ENCODE measurements at places on chromosomes 3 and 15.
A peak's percentile ranks its signal among the peaks of the same experiment; 100 is the strongest.

DNA sequence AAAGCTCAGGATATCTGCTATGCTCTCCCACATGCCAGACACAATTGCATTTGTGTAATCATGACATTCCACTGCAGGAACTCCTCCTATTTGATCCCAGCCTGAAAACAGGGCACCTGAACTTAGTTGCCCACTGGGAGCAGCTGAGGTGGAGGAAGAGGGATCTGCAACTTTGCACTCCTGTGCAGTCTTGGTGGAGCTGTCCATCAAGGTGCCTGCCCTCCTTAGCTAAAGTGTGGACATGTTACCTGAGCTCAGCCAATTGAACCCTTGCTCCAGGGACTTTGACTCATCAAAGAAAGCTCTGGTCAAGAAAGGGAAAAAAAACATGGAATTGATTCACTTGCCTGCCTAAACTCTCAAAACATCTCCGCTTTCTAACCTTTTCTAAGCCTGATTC lies 33.3 kb upstream of the TUBGCP5 start:
- DNase-seq, result no peak

DNA sequence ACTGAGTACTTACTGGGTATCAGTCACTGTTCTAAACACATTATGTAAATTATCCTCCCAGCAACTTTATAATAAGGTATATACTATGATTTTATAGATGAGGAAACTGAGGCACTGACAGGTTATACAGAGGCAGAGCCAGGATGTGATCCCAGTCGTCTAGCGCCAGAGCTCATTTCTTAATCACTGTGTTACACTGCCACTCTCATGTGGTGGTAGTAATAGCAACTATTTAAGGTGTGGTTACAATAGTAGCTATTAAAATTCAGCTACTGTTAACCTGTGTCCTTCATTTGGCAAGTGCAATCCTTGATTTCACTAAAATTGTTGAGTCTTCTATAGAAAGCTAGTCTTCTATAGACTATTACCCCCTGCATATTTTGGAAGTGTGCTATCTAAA lies 43.1 kb upstream of the TRPC1 start:
- no peak for DNase-seq

DNA sequence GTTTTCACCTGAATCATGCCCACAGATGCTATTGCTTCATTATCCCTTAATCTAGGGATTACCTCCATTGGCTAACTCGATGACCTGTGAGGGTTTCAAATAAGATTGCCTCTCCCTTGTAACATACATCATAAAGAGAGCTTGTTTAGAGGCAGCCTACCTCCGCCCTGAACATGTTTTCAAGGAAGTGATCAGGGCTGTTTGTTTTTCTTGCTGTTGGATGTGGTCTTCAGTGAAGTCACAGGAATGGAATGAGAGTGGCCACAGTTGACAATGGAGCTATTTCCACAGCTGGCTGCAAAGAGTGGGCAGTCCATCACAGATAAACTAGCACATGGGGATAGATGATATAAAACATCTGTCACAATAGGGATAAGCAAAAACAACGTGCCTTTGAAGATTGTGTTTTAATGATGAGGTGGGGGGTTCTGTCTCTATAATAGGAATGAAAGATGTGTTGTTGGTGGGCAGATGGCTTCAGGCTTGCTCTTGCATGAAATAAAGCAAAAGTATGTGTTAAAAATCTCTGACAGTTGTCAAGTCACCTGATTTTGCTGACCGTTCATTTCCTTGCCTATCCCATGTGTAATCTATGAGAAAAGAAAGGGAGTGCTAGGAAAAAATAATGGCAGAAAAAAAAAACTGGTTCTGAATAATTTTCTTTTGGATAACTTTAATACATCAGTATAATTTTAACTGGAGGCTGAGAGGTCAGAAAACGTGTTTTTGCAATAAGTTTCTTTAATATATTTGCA lies 642.3 kb downstream of the RBMS3 start:
- DNase-seq, result no peak

DNA sequence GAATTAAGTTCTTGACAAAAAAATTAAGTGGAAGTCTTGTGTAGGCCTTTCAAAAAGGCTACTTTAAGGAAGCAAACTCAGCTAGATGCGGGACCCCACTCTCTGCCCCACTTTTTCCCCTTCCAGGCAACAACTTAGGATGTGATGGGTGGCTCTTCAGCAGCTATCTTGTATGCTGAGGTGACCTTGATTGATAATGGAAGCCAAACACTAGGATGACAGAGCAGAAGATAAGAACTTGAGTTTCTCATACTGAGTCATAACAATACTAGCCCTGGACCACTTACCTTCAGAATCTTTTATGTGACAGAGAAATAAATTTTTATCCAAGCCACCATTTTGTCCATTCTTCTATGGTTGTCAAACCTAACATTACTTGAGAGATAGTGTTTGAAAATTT lies 16.1 kb downstream of the PDCD10 start:
- DNase-seq, result no peak

GRCh38 chr3:23712656-23713559 lies 92.8 kb upstream of the UBE2E1 start:
- peak; percentile 33 for DNase-seq

DNA sequence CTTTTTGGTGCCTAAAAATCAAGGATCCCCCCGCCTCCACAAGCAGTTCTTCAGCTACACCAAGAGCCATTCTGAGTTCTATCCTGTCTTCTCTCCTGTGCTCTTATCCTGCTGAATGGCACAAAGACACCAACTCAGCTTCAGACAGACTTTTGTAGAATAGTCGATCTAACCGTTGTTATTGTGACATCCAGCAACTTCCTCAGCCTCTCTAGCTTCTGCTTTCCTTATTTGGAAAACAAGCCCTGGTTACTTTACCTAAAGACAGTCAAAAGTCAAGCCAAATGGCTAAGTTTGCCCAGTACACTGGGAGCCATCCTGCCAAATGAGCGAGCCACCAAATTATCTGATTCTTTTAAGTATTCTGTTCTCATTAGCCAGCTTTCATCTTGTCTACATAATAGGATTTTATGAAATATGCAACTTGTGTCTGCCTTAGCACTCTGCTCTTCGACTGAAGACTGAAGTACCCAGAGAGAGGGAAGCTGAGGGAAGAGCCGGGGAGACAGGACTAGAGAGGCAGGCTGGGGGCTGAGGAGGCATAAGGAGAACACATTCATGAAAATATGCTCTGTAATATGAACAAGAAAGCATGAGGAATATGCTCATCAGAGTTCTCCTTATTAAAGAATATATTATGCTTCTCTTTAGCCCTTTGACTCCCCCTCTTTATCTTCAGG lies 35.1 kb downstream of the LYZL4 start:
- no peak for DNase-seq

- DNase-seq, result no peak
Measured at GRCh38 chr3:160671231-160671630, 5.7 kb upstream of the ARL14 start.

DNA sequence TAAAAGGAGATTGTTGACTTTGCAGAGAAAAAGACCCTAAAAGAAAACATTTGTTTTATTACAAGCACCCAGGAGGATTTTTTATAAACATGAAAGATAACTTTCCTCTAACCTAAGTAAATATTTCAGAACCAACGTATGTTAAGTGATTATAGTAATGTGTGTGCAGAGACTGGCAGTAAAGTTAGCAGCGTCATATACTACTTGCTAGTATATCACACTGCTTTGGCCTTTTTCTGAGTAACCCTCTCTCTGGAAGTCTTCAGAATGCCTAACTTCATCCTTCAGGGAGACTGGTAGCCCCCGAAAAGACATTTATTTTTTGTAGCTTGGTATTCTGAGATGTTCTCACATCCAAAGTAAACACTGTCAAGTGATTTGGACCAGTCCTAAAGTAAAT lies 17.9 kb downstream of the UBE2E1 start:
- DNase-seq, result no peak

DNA sequence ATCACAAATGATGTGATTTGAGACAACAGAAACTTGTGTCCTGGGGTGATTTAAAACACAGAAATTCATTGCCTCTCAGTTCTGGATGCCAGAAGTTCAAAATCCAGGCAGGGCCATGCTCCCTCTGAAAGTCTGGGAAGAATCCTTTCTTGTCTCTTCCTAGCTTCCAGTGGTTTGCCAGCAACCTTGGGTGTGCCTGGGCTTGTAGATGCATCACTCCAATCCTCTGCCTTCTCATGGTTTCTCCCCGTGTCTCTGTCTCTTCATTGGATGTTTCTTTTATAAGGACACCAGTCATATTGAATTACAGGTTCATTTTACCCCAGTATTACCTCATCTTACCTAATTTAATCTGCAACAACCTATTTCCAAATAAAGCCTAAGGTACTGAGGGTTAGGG lies 16.7 kb downstream of the ZPLD1 start:
- DNase-seq, result no peak

DNA sequence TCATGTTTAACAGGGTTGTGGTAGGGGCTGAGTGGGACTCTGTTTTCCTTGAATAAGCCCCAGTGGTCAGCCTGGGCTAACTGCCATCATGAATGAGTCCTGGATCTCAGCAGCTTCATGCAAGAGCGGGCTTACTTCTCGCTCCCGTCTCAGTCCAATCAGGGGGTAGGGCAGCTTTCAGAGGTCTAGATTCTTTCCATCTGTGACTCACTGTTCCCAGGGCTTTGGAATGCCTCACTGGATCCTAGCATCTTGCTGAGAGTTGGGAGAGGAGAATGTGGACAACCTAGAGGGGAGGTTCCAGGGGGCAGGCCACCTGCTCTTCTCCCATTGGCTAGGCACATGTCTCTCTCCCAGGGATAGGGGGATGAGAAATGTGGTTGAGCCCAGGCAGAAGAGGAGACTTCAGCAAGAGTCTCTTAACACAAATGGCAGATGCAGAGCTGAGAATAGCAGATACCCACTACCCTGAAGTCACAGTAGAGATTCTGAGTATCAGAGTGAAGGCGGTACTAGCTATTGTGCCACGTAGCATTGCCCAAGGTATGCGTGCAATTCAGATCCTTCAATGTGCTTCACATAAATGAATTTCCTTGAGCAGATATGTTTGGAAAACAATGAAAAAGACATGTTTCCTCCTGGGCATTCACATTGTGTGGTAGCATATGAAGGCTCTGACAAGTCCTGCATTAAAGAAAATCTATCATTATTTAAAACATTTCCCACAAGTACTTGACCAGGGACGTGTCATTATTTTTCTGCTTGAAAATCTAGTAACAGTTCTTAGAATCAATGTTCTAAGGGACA lies 257.7 kb upstream of the PROK2 start:
- no peak for DNase-seq

DNA sequence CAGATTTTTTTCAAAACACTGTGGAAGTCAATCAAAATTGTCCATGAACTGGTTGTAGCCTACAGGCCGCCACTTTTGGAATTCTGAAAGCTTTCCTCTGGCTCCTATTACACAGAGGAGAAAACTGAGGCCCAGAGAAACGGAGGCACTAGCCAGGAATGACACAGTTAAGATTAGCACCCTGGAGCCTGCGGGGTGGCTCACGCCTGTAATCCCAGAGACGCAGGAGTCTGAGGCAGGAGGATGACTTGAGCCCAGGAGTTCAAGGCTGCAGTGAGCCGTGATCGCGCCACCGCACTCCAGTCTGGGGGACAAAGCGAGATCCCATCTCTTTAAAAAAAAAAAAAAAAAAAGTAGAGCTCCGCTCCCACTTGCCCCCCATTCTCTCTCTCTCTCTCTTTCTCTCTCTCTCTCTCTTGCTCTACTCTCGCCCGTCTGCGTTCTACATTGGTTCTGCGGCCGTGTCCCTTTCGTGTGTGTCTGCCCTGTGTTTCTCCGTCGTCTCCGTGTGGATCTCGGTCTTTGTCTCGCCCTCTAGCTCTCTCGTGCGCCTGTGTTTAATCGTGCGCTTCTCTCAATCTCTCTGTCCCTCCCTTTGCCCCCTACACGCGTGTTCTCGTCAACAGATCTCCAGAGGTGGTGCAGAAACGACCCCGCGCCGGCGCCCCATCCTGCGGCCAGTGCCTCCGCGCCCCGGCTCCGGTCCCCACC lies 512 bp upstream of the TRH start:
- DNase-seq, result no peak

GRCh38 chr3:131819381-131820055 lies 215.3 kb downstream of the CPNE4 start:
- no peak for DNase-seq

GRCh38 chr3:189631373-189631408 lies at the start of gene TP63:
Gene TP63, plus strand, starts transcription at chr3:189631389. Its CDS starts 127 bp downstream, at chr3:189631516.
- no peak for DNase-seq

GRCh38 chr3:183524476-183524875 lies 31.0 kb downstream of the KLHL6 start:
- no peak for DNase-seq

DNA sequence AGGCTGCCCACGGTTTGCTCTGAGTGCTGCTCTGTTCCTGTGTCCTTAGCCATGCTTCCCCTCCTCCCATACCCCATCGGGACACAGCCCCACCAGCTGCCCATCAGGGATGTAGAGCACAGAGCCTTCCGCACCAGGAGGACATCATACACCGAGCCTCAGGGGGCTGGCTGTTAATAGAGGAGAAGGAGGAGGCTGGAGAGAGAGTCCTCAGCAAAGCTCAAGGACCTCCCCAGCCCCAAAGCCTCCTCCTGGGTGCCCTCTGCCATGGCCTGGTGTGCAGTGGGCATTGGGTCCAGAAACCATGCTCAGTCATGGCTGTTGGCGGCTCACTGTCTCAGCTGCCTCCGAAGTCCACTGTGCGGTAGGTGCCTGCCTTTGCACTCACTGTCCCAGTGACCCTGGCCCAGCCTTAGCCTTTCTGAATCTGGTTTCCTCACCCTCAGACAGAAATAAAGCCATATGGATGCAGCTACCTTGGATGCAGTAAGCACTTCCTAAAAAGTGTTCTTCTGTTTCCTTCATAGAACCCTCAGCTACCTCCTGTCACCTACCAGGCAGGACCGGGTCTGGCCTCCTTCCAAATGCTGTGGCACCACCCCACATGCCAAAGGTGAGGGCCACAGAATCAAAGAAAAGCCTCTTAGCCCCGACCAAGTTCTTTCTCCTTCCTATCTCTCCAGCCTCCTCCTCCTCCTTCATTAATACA lies 53.9 kb downstream of the ACAD9 start:
- DNase-seq, result no peak

GRCh38 chr3:66418475-66418931 lies 82.3 kb downstream of the LRIG1 start:
- peak; percentile 98 for DNase-seq

GRCh38 chr3:178127221-178127620 lies 409.0 kb upstream of the KCNMB2 start:
- no peak for DNase-seq

DNA sequence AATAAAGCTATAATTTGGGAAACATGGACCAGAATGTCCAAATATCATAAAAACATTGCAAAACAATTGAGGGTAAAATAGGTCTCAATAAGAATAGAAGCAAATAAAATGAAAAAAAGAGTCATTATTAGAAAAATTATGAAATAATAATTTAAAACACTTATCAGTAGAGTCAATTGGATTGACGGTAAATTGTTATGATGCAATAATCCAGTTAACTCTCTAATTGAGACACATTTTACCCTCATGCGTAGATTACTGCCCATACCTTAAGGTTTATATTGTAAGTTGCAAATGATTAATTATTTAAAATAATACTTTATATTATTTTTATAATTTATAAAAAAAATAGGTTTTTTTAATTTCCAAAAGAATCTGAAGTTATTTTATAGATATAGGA lies 73.4 kb upstream of the POU1F1 start:
- no peak for DNase-seq

DNA sequence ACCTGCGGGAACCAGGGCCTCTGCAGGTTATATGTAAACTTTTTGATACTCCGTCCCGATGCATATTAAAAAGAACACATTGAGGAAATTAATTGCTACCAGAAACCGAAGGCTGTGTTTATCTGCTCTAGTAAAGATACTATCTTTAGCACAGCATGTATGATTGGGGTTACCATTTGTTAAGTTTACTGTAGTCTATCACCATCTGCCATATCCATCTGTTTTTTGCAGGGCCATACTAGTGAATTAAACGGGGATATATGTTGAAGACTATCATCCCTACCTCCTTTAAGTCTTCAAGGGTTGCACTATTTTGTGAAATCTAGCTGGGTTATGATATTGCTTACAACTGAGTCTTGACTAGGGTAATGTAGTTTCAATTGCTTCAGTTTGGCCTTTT lies 597.0 kb downstream of the SQOR start:
- no peak for DNase-seq
